ENCODE measurements at places on chromosomes 3 and 15. TPM values are rescaled to one million over a fixed set of nuclear protein-coding genes. Genes with fewer than 3 reads are reported as not detected.

Gene GRAMD1C
- 1.2 TPM for polyA plus RNA-seq

Gene TF
- polyA plus RNA-seq = 0.15 TPM

Gene PML
- 10.7 TPM for polyA plus RNA-seq

Gene ATP6V1A
- 14.5 TPM for polyA plus RNA-seq

Gene ZDHHC3
- 134 TPM for polyA plus RNA-seq

Gene CLDN18
- not detected for polyA plus RNA-seq

Gene LEKR1
- polyA plus RNA-seq = 0.53 TPM

Gene GHSR
- polyA plus RNA-seq = not detected

Gene MAPK6
- 21.2 TPM for polyA plus RNA-seq

Gene C3orf85
- polyA plus RNA-seq = not detected

Gene ATP13A4
- polyA plus RNA-seq = 0.10 TPM

Gene SRPRB
- polyA plus RNA-seq = 71.7 TPM

Gene CD200R1
- polyA plus RNA-seq = not detected

Gene LRRC49
- 8.6 TPM for polyA plus RNA-seq

Data from BJ (cell line).